ENCODE measurements at places on chromosomes 16 and 17.
A peak's percentile ranks its signal among the peaks of the same experiment; 100 is the strongest.

GRCh38 chr16:6428861-6429260, 903.8 kb upstream of the RBFOX1 start:
- DNase-seq: no peak

- peak; percentile 64 for DNase-seq
These were observed 742 bp upstream of the SLC16A13 start for GRCh38 chr17:7034955-7035590.

- peak; percentile 34 for DNase-seq
These were observed 199.1 kb downstream of the KATNIP start for GRCh38 chr16:27748868-27749546.

DNA sequence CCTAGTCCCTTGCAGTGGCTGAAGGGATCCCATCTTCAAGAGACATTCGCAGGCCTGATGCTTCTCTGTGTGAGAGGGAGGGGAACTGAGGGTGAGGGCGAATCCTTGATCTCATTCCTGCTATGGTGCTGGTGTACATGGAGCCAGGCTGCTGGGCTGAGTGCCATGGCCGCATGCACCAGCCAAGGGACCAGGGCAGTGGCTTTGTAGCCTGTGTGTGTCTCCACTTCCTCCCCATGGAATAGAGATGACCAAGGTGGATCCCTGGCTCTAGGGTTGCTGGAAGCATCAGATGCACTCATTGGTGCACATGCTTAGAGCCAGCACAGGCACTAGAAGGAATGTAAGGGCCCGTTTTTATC, 195.0 kb downstream of the FOXL1 start:
- DNase-seq: no peak

- DNase-seq: no peak
These were observed 122.2 kb downstream of the SMG6 start for GRCh38 chr17:2181206-2181896.

DNA sequence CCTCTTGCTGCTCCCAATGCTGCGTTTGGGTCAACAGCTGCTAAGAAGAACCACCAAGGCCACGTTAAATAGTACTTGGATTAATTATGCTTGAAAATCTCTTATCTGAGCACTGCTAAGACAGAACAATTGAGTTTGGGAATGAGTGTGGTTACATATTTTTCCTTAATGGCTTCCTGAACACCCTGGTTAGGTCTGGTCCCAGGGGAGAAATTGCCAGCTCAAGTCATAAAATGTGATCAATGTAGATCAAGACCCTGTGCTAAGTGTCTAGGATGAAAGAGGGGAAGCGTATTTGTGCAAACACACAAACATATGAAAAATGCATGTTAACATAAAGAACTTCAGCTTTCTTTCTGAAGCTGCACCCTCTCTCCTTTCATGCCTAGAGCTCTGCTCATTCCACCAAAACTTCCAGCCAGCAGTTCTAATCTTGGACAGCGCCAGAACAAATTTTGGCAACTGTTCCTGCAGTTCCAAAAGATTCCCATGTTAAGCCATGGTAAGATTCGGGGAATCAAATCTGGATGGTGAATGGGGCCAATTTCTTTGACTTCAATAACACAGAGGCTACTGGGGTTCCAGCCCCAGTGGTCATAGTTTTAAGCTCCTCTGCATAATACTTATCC, 72.0 kb downstream of the ZFHX3 start:
- no peak for DNase-seq
